ENCODE measurements at places on chromosomes 7 and 10.
A peak's percentile ranks its signal among the peaks of the same experiment; 100 is the strongest.

DNA sequence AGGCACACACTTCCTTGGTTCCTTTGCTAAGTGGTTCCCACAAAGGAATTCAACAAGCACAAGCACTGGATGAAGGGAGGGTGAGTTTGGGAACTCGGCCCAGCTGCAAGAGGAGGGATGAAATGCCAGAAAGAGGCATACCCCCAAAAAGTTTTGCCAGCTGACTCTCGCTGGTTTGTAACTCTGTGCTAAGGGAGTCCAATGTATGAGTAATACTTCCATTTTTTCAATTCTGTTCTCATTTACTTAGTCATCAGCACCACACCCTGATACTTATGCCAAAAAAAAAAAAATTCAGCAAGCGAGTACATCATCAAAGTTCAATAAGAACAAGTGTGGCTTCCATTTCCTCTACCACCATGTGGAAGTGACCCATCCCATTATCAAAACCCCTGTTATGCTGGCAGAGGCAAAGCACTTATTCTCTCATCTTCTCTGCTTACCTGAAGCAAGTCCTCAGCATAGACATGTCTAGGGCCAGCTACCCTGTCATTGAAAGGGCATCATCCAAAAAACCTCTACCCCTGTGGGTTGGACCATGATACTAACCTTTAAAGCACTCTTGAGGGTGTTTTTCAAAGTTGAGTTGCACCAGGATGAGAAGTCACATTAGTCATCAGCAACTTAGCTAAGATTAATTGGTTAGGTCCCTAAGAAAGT, 6.9 kb upstream of the HYCC1 start:
- peak; percentile 88 for DNase-seq

- DNase-seq: no peak
Observed at GRCh38 chr7:156651474-156651873, 10.9 kb downstream of the RNF32 start.

GRCh38 chr7:25482631-25483030, 254.3 kb upstream of the NPVF start:
- DNase-seq: no peak

GRCh38 chr7:80612880-80613279, 25.6 kb upstream of the CD36 start:
- no peak for DNase-seq

- DNase-seq: no peak
Observed at GRCh38 chr7:101743995-101744360, 73.4 kb upstream of the CUX1 start.

Data from fibroblast of skin of right quadriceps (primary cell).